Myocyte (in vitro differentiated cells): ENCODE measurements at places on chromosomes 2 and 18.

DNA sequence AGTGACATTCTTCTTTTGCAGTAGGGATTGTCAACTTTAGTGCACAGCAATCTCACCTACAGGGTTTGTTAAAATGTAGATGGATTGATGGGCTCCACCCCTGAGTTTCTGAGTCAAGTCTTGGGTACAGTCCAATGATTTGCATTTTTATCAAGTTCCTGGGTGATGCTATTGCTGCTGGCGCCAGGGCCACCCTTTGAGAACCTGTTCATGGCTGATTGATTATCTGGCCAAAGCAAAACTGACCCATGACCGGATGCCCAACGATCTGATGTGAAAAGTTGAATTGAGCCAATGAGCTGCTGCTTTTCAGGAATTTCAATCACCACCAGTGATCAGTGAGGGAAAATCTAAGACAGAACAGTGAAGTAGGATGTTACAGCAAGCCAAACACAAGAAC lies 675.3 kb downstream of the TMEM182 start:
- no peak for DNase-seq

GRCh38 chr18:54928236-54928635 lies 31.0 kb downstream of the CCDC68 start:
- DNase-seq, result no peak

GRCh38 chr2:158671360-158672245 lies 123.5 kb upstream of the DAPL1 start:
- no peak for DNase-seq

DNA sequence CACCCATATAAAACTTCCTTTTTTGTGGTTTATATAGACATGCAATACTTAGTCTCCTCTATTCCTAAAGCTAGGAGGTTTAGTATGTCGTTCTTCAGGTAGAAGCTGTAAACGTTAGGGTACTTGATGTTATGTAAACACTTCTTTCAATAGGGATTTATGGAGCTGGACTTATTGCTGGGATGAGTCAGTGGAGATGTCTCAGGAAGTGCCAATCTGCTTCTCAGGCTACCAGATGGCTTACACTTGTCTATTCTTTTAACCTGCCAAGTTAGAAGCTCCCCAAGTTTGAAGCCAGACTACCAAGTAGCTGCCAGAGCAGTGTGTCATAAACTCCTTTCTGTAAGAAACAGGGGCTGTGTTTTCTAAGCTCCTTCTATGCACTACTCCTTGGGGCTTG lies 756.5 kb upstream of the LRRTM1 start:
- DNase-seq, result no peak

GRCh38 chr2:5494212-5494611 lies 198.0 kb upstream of the SOX11 start:
- no peak for DNase-seq
